H7 (cell line): ENCODE measurements at places on chromosomes 6 and 20. TPM values are rescaled to one million over a fixed set of nuclear protein-coding genes. Genes with fewer than 3 reads are reported as not detected.

KIAA1755 gene
- 0.24 and 0.78 TPM in 2 replicates for total RNA-seq

MCHR2 gene
- not detected in 2 replicates for total RNA-seq

MYLK2 gene
- total RNA-seq = 0.21 TPM in 1 of 2 replicates, not detected in the other

IL20RA gene
- 0.26 and 0.28 TPM in 2 replicates for total RNA-seq

HUS1B gene
- total RNA-seq = 0.22 and 1.1 TPM in 2 replicates

TBXT gene
- total RNA-seq = 0.22 and 1.0 TPM in 2 replicates

DNA sequence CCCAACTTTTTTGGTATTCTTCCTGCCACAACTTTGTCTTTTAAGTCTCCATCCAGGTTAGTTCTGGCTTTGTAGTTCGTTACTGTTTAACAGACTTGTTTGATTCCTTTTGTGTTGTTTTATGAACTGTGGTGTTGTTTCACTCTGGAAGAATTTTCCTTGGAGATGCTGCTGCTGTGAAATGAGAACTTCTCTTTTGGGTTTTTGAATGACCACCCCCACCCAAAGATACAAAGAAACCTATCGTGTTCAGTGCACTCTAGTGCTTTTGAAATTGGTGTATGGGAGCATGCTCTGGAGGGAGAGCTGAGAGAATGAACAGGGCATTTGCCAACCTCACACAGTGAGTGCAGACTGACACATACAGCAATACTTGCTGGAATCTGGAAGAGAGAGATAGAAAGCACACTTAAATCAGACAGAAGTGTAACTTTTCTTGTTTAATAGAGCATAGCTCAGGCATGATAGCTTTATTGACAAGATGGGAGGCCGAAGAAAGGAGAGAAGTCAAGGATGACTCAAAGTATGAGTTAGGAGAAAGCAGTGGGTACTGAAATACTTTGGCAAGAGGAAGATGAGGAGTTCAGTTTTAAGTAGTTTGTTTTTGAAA is 293.1 kb downstream of the SOX4 start:
- no peak for DNase-seq

GRCh38 chr6:46816626-46817025 is 23.4 kb downstream of the MEP1A start:
- DNase-seq = no peak

DNA sequence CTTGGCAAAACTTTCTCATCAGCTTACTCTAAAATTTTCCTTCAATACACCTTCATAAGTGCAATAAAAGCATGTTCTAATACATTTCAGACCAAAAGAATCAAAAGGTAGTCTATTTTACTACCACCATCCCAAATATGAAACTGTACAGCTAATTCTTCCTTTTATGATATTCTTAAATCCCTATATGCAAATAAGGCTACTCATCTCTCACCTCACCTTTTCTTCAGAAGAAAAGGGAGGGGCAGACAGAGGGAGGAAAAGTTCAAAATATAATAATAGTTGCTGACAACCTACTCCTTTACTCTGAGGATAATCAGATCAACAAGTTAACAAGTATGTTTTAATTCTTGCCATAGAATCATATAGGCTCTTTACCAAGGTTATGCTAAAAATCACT is 7.4 kb downstream of the C6orf120 start:
- DNase-seq = no peak

DNA sequence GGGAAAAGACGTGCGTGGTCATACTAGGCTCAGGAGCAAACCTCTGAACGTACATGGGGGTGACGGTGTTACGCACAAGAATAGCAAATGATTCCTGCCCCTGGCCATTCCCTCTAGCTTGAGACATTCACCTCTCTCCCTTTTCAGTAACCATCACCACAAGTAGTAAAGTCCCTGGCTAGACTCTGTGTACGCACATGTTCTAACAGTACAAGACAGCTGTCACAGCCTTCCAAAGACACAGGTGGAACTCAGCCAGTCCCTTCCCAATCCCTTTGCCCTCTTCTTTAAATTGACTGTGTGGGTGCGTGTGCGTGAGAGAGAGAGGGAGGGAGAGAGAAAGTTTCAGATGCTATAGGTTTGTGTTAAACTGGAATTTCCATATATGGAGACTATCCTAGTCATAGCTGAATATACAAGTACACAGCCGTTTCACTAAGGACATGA is 67.3 kb downstream of the LY86 start:
- no peak for DNase-seq

- no peak for DNase-seq
Measured at GRCh38 chr6:43516367-43516696, 394 bp downstream of the YIPF3 start.

DNA sequence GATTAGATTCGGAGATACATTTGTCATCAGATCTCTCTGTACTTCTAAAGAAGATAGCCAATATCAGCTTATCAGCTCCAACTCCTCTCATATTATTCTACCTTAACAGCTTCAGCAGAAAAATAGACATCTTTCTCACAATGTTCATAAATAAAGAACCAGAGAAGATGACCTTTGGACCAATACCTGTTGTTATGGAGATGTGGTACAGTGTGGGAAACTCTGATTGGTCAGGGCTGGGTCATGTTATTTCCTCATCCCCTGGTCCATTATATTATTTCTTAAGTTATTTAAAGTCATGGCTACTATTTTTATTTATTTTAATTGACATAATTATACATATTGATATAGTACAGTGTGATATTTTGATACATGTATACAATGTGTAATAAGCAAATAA is 35.9 kb upstream of the POLR1H start:
- no peak for DNase-seq

- DNase-seq = peak; percentile 60
Measured at GRCh38 chr6:73353636-73354593, at the start of gene DPPA5. Gene DPPA5 (minus strand): TSS chr6:73354276. CDS start chr6:73354225, 51 bp downstream.

- DNase-seq = no peak
Measured at GRCh38 chr6:88111991-88112390, 54.2 kb downstream of the CNR1 start.

DNA sequence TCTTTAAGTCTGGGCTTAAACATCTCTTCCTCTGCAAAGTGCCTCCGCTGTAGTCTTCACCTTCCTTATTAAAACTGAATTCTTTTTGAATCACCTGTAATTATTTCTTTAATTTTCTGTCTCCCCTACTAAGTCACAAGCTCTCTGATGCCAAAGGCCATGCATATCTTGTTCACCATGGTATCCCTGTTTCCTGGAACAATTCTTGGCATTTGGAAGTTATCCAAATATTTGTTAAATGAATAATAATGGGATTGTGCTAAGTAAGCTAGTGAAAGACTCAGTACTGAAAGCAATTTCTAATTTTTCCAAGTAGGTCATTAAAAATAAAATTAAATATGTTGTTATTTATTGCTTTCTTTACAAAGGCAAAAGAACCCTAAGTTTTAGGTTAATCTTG is 12.2 kb downstream of the SNAP91 start:
- no peak for DNase-seq

DNA sequence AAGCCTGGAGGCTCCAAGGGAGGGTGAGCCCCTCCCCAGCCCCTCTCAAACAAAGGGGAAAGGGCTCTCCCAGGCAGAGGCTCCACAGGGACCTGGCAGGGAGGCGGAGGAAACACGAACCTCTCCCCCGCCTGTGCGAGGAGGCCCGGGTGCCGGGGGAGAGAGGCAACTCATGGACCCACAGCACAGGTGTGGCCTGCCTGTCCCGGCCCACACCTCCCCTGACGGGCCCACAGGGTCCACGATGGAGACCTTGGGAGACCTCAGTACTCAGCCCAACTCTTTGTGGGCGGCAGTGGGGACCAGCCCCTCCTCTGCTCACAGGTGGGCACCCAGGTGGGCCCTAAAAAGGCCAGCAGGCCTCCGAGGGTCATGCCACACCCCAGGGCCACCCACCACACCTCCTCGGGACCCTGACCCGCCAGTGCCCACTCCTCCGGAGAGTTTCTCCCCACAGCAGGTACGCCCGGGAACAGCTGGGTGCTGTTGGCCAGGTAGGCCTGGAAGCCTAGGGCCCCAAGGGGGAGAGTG is 12.2 kb downstream of the LAMA5 start:
- no peak for DNase-seq

DNA sequence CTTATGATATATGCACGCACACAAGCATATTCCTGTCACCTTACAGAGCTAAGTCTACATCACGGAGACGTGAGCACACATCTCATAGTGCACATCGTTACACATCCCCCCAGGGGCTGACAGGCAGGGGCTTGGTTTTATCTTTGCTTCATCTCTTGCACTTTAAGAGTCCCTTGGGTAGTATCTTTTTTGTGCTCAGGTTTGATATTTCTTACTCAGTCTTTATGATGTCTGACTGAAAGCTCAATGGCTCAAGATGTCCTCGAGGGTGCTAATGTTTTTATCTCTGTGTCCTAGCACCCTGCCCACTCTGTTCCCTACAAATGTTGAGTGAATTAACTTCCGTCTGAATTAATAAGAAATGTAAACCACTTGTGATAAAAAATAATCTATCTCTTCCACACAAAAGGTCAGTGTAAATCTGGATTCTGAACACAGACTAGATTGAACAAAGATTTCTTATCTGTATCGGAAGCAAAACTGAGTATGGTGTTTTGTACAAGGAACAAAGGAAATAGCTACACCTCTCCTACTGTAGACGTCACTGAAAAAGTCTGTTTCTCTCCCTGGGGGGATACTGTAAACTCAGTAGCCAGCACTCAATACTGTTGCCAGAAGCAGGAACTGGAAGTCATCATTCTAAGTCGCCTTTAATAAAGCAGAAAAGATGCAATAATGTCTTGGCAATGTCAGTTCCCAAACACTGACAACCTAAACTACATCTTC is 195.1 kb downstream of the PRKN start:
- DNase-seq = no peak

GRCh38 chr6:85679445-85680123 is 36.9 kb upstream of the SYNCRIP start:
- no peak for DNase-seq

DNA sequence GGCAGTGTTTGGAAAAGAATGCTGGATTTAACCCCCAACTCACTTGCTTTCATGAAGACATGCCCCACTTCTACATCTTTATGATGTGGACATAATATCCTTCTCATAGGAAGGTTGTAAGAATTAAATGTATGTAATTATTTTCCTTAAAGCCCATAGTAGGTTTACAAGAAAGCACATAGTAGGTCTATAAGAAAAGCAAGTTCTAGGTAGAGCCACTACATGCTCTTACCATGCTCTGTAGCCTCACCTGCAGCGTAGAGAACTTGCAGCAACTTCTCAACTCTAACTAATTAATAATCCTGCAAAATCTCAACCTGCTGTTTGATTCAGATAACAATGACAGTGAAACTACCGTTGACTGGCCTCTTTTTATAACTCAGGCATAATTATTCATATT is 288.4 kb downstream of the TSHZ2 start:
- DNase-seq = no peak

- peak; percentile 74 for DNase-seq
Measured at GRCh38 chr20:19628570-19629134, 129.4 kb upstream of the RIN2 start.

GRCh38 chr6:14924126-14925024 is 321.5 kb upstream of the JARID2 start:
- peak; percentile 67 for DNase-seq

DNA sequence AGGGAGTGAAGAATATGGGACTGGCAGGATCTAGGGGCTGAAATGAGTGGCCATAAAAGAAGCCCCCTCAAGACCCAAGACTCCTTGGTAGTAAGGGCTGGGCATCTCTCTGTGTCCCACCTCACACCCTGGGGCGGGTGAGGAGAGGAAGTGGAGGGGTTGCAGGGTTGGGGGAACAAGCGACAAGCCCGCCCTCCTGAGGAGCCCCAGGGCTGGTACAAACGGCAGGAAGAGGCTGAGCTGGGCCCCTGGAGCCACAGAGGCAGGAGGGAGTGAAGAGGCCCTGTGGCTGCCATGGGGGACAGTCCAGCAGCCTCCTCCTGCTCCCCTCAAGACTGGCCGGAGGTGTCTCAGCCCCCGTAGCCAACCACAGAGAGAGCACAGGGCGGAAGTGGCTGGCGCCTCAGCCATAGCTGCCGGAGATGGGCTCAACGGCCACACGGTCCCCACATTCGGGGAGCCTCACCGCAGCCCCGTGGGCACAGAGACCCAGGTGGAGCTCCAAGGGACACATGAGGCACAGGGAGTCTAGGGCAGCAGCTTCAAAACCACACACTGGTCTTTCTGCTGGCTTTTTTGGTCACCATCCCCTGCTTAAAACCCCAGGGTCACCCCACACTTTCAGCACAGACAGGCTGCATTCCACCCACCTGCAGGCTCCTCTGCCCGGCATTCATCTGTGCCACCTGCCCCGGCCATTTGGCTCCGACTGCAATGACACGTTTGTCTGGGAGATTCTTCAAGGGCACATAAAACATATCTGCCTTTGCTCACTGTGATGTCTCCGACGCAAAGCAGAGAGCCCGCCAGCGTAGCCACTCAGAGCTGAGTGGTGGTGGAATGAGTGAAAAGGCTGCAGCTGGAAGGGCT is 524 bp downstream of the C20orf203 start:
- DNase-seq = peak; percentile 80

- DNase-seq = no peak
Measured at GRCh38 chr6:29593199-29593855, 8.4 kb downstream of the OR2H2 start.

DNA sequence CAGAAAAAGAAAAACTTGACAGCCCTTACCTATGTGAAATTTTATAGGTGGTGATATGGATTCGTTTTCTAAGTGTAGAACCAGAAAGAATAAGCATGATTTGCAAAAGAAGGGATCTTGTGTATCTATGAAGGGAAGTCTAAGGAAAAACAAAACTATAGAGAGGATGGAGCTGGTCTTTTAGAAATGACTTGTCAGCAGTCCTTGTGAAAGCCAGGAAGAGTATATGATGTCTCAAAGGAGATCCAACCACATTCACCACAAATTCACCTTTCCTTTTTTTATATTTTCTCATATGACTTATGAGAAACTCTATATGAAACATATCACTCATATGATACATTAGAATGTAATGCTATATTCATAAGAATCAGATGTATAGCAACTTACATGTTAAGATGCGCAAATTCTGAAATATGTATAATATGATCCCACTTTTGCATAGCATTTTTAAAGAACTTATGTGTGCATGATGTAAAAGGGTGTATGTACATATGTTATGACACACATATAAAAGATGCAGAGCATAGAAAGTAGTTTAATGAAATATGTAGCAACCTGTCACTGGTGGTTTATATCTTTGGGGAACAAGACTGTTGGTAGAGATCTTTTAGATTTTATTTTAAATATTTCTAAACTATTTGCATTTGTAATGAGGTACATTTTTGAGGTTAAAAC is 91.9 kb upstream of the NUP153 start:
- DNase-seq = no peak

DNA sequence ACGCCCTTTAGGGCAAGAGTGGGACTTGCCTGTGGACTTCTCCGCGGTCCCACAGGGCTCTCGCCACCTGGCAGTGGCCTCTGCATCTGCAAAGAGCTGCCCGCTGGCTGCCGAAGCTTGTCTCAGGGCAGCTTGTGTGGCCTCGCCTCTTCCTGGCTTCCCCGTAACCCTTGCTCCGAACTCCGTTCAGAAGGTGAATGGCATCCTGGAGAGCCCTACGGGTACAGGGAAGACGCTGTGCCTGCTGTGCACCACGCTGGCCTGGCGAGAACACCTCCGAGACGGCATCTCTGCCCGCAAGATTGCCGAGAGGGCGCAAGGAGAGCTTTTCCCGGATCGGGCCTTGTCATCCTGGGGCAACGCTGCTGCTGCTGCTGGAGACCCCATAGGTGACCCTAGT is 3.0 kb downstream of the RTEL1 start:
- DNase-seq = no peak
